ENCODE measurements at places on chromosomes 1 and 21. TPM values are rescaled to one million over a fixed set of nuclear protein-coding genes. Genes with fewer than 3 reads are reported as not detected.
A peak's percentile ranks its signal among the peaks of the same experiment; 100 is the strongest.

DNA sequence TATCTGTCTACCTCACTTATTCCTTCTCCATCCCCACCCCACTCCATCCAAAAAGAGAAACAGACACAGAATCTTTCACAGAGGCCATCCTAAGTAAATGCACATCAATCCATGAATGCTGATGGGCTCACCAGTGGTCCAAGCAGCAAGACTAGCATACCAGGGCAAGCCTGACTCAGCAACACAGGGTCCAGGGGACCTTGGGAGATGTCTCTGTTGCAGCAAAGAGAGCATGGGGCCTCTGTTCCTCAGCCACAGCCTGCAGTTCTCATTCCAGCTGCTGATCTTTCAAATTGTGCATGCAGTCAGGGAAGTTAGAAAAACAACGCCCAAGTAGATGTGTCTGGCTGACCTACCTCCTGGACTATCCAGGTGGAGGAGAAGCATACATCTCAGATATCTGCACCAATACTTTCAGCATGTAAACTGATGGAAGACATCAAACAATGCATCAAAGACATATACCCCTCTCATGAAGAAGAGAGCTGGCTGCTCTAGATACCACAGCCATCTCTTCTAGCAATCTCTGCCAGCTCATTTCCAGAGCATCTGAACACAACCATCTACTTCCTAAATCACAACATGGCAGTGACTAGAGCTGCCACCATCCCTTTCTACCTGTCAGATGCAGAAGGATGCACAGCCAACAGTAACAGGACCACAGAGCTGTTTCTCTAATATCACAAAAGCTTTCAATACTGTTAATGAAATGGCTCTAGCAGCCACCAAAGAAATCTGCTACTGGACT is 54.5 kb downstream of the CD34 start:
- no peak for DNase-seq

DNA sequence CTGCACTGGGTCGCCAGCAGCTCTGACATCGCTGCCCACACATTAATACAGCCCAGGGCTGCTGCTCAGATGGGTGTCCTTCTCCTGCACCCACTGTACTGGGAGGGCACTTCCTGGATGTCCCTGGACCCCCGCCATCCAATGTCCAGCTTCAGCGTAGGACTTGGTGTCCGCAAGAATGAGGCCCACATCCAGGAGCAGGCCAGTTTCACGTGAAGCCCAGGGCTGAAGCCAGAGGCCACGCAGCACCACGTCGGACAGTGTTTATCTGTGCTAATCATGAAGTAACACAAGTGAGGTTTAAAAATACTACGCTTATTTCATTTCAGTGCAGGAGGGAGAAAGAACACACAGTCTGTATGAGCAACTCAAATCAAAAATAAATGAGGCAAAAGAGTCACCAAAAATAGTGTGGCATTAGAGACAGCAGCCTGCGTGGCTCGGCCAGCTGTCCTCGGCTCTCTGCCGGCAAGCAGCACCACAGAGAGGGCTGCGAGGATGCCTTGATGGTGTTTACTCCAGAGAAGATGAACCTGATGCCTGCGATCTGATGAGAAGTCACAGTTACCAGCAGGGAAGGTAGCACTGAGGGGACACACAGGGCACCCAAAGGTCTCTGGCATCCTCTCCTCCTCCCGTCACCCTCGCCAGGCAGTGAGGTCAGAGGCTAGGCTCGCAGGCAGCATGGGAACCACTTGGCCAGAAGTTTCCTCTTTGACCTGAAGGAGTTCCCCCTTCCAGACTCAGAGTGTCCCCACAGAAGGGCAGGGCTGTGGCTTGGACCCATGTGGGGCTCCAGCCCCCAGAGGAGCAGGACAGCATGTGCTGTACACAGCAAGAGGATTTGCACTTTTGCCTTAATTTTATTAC is 22.1 kb upstream of the NPHP4 start:
- DNase-seq: no peak

DNA sequence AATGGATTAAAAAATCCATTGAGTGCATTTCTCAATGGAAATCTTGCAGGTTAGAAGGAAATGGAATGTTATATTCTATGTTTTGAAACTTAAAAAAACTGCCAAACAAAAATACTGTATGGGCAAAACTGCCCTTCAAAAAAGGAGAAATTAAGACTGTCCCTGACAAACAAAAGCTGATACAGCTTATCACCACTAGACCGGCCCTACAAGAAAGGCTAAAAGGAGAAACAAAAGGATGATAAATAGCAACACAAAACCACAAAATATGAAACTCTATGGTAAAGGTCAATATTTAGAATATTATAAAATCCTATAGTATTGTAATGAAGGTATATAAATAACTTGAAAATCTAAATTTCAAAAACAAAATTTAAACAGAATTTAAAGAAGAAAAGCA is 60.0 kb downstream of the SLC25A24 start:
- DNase-seq: no peak

DNA sequence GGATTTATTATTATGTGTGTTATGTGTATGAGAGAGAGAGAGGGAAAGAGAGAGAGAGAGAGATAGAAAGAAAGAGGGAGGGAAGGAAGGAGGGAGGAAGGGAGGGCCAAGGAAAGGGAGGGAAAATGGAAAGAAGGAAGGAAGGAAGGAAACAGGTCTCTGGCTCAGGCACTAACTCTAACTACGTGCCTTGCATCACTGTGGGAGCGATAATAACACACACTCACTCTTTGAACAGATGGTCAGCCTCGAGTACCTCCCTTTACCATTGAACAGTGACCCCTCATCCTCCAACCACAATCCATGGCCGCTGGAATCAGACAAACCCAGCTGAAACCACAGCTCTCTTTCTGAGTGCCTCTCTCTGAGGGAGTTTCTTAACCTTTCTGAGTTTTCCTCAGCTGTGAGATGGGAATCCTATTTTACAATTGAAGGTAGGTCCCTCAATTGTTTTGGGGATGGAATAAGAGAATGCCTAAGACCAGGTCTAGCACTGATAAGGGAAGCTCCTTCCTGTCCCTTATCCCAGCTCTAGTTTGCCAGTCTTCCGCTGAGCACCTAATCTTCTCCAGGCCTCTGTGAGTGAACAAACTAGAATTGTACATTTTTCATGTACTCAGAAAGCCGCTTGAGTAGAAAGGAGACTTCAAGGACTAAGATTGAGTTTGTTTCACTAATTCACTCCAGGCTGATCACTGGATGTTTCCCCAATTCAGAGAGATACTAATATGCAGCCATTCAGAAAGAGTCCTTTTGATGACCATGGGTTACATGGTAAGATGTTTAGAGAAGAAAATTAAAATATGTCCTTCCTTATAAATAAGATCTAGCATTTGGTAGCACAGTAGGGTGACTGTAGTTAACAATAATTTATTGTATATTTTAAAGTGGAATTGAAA is 62.8 kb downstream of the IRF2BP2 start:
- peak; percentile 6 for DNase-seq

GRCh38 chr1:180933141-180933540 is 20.4 kb downstream of the KIAA1614 start:
- no peak for DNase-seq

- no peak for DNase-seq
These were observed 116.5 kb upstream of the C1orf174 start for GRCh38 chr1:4016351-4017130.

GRCh38 chr1:48576565-48576964 is 104.6 kb upstream of the SPATA6 start:
- DNase-seq: no peak

- DNase-seq: no peak
These were observed 211.1 kb downstream of the LRRC40 start for GRCh38 chr1:69994241-69994640.

DNA sequence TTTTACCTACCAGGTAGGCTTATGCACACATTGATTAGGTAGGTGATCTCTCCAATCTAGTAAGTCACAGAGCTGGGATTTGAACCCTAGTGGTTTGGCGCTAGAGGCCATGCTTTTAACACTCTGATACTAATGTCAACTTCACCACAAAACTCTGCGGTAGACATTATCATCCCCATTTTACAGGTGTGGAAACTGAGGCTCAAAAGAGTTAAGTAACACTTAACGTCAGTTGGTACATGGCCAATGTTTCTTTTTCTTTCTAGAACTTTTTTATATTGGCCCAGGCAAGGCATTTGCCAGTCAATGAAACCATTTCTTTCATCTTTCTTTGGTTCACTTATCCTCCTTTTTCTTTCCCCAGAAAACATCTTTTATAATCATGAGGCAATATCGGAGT is 95.9 kb upstream of the KIF26B start:
- DNase-seq: no peak

The GPR61 gene
- total RNA-seq: not detected

The SPOCD1 gene
- 1.2 TPM for total RNA-seq

The GPA33 gene
- not detected for total RNA-seq

The F5 gene
- total RNA-seq: under 0.01 TPM

The CELA2A gene
- total RNA-seq: not detected
